Stimulated activated CD4-positive, alpha-beta T cell treated with anti-CD3 and anti-CD28 coated beads, Interleukin-1b, Interleukin-23, amount 100 ng/mL, for 1 hour (primary cell): ENCODE measurements at places on chromosomes 1 and 21.

DNA sequence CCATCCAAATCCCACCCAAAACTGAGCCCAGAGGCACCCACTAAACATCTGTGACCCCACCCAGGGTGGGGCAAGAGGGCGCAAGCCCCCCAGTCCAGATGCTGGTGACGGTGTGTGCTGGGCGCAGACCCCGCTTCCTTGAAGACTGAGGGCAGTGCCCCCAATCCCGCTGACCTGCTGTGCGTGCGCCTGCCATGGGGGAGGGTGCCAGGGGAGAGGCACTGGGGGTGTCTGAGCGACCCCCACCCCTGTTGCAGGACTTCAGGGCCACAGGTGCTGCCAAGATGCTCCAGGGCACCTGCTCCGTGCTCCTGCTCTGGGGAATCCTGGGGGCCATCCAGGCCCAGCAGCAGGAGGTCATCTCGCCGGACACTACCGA lies 13.3 kb downstream of the COL6A2 start:
- no peak for DNase-seq

- no peak for DNase-seq
Observed at GRCh38 chr1:116360429-116361173, 12.4 kb upstream of the ATP1A1 start.

DNA sequence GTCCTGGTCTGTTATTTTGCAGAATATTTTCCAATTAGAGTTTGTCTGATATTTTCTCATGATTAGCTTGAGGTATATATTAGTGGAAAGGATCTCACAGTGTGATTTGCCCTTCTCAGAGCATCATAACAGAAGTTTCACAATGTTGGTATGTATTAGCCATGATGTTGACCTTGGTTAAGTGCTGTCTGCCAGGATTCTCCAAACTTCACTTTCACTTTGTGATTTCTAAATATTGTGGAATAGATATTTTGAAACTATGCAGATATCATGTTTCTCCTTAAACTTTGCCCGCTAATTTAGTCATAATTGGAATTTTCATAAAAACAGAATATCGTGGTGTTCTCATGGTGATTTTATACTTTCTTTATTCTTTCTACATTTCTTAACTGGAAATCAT lies 98.0 kb upstream of the DEPDC1 start:
- no peak for DNase-seq

- no peak for DNase-seq
Observed at GRCh38 chr1:41917835-41918449, 780 bp downstream of the HIVEP3 start.
